AML-193 (cell line): ENCODE measurements at places on chromosomes 13 and 19.

- peak; percentile 46 for DNase-seq
Measured at GRCh38 chr19:48351341-48351752, 12.4 kb downstream of the TMEM143 start.

DNA sequence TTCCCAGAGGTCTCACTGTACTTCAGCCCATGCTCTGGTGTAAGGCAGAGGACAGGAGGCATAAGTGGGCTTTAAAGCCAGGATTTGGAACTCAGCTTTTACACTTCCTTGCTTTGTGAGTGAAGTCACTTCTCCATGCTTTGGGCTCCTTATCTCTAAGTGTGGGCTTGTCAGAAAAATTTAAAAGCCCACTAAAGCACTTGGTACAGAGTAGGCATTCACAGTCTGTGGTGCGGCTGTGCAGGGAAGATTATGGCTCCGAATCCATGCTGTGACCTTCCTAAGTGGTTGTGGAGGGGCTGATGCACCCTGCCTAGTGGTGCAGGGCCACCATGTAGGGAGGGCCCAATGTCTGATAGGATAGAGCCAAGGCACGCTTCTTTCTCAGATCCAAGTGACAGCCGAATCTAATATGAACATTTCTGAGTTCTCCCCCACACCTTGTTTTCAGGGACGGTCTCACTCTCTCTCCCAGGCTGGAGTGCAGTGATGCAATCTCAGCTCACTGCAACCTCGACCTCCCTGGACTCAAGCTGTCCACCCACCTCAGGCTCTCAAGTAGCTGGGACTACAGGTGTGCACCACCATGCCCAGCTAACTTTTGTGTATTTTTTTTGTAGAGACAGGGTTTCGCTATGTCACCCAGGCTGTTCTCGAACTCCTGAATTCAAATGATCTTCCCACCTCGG is 6.9 kb downstream of the TIMM29 start:
- no peak for DNase-seq

DNA sequence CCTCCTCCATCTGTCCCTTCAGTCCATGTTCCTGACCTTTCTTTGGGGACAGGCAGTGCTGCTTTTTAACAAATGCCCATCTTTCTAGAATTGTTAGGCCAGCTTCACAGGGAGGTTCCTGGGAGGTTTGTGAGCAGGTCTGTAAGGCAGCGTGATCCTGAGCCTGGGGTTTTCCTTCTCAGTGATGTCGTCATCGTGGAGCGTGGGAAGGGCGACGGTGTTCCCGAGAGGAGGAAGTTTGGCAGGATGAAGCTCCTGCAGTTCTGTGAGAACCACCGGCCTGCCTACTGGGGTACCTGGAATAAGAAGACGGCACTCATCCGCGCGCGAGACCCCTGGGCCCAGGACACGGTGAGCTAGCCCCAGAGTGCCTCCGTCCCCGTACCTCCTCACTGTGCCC is 26.8 kb downstream of the CHAF1A start:
- no peak for DNase-seq

DNA sequence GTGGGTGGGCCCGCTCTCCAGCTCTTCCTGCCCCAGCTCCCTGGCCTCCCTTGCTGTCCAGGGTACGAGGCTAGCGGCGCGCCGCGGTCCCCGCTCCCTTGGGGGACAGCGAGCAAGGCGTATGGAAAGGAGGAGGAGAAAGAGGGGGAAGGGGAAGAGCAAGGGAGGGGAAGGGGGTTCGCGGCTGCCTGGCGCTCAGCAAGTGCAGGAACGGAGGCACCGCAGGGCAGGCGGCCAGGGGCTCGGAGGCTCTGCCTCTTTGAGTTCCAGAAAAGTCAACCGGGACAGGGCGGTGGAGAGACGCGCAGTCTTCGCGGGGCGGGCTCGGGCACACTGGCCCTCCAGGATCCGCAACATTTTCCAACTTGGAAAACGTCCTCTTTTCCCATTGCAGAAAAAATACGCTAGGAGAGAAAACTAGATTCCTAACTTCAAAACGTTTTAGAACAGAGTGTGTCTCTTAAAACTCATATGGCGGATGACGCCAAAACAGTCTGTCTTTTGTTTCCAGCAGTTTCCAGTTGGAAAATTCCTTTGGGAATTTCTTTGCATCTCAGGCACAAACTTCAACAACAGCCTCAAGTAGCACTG is 23.1 kb upstream of the TNFRSF19 start:
- no peak for DNase-seq

GRCh38 chr19:7852851-7853769 is 21.1 kb downstream of the PRR36 start:
- DNase-seq: peak; percentile 23

GRCh38 chr19:19955208-19955607 is 54.5 kb downstream of the ZNF93 start:
- no peak for DNase-seq

GRCh38 chr13:47474839-47475238 is 526.2 kb downstream of the SUCLA2 start:
- DNase-seq: no peak

GRCh38 chr13:37914781-37915391 is 45.3 kb upstream of the TRPC4 start:
- no peak for DNase-seq

DNA sequence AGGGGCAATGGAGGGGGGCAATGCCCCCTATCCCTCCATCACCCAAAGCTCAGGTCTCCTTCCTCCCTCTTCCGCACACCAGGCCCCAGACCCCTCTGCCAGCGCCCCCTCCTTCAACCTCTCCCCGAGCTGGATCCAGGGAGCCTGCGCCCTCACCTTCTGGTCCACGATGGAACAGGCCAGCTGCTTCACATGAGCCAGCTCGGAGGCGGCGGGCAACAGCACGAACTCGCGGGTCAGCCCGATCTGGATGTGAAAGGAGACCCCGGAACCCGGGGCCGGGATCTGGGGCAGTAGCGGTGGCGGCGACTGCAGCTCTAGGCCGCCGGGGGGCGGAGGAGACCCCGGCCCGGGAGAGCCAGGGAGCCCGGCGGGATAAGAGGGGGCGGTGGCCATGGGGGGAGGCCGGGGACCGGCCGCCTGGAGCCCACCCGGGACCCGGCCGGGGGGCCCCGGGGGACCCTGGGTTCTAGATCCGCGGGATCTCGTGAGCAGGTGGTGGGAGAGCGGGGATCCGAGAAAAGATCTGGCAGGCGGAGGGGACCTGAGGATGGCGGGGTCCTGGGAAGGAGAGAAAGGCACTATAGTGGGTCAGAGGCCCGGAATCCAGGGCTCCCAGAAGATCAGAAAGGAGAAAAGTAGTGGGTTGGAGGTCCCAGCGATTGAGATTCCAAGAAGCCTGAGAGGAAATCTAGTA is 791 bp downstream of the PRKD2 start:
- DNase-seq: no peak

GRCh38 chr13:52899206-52899605 is 50.8 kb upstream of the PCDH8 start:
- DNase-seq: no peak

GRCh38 chr13:113207890-113208420 is 514 bp downstream of the PCID2 start:
- DNase-seq: peak; percentile 21
